ENCODE measurements at places on chromosomes 6 and 20.

GRCh38 chr6:12709116-12709515 is 7.5 kb upstream of the PHACTR1 start:
- no peak for DNase-seq

- no peak for DNase-seq
Measured at GRCh38 chr20:29296256-29297230, 1960.9 kb upstream of the DEFB115 start.

DNA sequence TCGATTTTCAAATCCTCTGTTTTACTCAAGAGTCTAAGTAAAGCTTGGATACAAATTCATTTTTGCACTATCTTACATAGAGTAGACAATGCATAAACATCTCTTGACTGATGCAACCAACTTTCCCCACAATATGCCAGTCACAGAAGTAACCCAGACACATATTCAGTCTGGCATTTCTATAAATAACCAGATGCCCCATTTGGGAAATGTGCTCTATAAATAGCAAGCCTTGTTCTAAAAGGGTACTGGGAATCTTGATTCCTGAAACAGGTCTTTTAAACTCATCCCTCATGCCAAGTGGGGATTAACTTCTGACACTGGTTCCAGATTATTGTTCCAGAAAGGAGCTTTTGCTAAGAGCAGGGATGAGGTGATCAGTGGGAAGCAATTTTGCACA is 411.7 kb downstream of the EPM2A start:
- DNase-seq = no peak

DNA sequence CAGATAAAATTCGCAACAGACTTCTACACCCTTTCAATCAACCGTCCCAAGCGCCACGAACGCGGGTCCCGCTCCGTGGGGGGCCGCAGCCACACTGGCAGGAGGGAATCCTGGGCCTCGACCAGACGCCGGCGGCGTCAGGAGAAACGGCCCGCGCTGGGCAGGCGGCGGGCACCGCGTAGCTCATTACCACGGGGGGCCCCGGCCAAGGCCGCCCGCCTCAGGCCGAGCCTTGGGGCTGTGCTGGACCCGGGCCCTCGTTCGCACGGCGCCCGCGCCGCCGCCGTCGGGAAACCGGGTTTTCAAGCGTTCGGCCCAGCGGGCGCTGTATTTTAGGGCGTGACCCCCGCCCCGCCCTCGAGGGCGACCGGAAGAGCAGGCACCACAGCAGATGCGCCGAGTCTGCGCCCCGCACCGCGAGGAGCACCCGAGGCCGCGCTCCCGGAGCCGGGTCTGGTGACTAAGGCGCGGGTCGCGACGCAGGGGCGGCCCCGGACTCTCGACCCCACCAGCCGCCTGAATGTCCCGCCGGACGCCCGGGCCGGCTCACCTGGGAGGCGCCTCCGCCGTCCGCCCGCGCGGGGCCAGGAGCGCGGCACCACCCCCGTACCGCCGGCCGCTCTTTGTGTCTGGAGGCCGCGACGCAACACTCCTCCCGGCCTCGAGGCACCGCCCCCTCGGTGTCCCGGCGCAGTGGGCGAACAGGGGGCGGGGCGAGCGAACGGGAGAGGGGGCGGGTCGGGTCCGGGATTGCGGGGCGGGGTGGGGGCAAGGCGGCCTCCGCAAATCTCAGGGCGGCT is at the start of gene NINL:
Gene NINL, minus strand, starts transcription at position 627 of the 800 bp plus-strand sequence. CDS start 58,944 bp downstream, outside the sequence.
- DNase-seq = peak; percentile 27

- DNase-seq = no peak
Measured at GRCh38 chr20:47694021-47694818, 91.1 kb downstream of the SULF2 start.

- DNase-seq = no peak
Measured at GRCh38 chr20:46074006-46074405, 15.8 kb downstream of the NCOA5 start.

- no peak for DNase-seq
Measured at GRCh38 chr6:80477591-80477990, 371.1 kb downstream of the BCKDHB start.

GRCh38 chr20:10579942-10580341 is 93.9 kb downstream of the JAG1 start:
- no peak for DNase-seq

- no peak for DNase-seq
Measured at GRCh38 chr6:147858421-147858820, 349.9 kb downstream of the SAMD5 start.

GRCh38 chr20:60589623-60590022 is 631.4 kb downstream of the CDH26 start:
- no peak for DNase-seq

- DNase-seq = no peak
Measured at GRCh38 chr20:11473983-11474382, 443.7 kb upstream of the BTBD3 start.

DNA sequence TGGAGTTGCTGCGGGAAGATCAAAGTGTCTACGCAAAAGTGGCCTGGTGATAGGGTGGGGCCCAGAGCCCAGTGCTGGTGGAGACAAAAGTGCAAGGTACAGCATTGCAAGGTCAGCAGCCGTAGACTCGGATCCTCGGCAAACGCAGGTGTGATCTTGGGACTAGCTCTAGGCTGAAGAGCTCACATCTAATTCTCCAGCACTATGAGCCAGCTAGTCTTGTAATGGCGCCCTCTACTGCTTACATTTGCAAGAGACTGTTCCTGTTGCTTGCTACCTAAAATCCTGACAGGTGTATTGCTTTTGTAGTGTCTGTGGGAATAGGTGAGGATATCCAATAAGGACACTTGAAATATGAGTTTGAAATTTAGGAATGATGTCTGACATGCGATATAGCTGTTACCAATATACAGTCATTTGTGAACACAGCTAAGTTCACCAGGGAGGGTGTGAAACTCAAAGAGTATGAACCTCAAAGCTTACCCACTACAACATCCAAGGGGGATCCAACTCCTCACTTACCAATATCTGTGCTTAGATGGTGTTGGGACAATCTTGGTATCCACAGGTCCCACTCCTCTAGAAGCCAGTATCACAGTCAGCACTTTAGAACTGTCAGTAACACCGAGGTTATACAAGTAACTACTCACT is 58.4 kb downstream of the PDE7B start:
- DNase-seq = peak; percentile 79

- DNase-seq = peak; percentile 88
Measured at GRCh38 chr20:45290677-45291355, 15.8 kb upstream of the RBPJL start.

GRCh38 chr6:159169193-159169555 is at the start of gene FNDC1:
Gene FNDC1, plus strand, starts transcription at chr6:159169400. Its CDS starts 197 bp downstream, at chr6:159169597.
- DNase-seq = peak; percentile 56

- no peak for DNase-seq
Measured at GRCh38 chr20:33910529-33911327, 83.0 kb upstream of the RALY start.

DNA sequence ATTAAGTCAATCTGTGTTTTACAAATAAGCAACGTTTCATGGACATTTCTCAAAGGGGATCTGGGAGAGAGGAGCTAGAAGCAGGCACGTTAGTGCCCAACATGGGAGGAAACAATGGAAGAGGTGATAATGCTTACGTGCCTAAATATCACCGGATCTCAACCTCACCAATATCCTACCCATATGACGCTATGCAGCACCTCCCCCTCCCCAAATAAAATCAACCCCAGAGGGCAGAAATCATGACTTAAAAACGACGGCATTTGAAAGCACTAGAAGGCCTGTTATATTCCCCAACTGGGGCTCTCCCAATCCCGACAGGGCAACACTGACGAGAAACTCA is 425 bp downstream of the HBS1L start:
- DNase-seq = peak; percentile 11

DNA sequence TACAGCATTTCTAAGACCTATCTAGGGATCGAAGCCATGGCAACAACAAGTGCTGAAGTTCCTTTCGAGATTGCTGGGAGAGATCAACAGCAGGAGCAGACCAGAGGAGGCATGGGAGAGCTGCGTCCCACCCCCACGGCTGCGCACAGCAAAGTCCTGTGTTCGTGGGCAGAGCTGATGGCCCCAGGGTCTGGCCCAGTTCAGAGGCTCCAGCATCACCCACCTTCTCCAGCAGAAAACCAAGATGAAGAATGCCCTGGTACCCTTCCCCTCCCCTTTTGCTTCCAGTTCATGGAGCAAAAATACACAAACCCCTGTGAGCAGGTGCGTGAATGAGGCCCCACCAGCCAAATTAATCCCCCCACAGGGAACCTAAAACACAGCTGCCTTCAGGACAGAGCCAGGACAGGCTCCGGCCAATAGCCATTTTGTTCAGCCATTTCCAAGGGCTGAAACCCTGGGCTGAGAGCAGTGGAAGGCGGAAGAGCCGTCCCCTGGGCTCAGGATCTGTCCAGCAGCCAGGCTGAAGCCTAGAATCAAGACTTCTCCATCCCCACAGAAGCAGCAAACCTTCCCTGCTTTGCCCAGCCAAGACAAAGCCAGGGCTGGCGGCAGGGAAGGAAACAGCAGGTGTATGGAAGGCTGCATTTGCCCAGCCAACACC is 102.8 kb downstream of the PREX1 start:
- DNase-seq = no peak

DNA sequence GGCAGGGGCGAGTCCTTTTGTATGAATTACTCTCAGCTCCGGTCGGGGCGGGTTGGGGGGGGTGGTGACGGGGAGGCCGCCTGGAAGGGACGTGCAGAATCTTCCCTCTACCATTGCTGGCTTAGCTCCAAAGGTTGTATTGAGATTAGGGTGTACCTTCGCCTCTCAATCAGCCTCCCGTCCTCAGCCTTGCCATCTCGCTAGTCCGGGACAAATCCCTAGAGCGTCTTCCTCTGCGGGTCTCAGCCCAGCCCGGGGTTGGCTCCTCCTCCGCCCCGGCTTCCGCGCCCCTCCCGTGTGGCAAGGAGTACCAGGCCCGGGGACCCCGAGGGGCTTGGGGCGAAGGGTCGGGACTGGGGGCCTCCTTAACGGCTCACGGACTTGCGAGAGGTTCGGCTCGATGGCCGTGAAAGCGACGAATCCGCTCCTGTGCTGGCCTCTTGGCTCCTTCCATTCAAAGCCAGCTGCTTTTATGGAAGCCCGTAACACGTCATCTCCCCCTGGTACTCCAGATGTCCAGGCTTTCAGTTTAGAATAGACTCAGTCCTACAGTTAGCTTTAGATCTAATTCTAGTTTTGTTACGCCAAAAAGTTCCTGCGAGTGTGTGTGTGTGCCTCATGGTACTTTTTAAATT is 636 bp upstream of the EEF1A1 start:
- DNase-seq = no peak

GRCh38 chr20:51237791-51238190 is 214.9 kb upstream of the KCNG1 start:
- no peak for DNase-seq

DNA sequence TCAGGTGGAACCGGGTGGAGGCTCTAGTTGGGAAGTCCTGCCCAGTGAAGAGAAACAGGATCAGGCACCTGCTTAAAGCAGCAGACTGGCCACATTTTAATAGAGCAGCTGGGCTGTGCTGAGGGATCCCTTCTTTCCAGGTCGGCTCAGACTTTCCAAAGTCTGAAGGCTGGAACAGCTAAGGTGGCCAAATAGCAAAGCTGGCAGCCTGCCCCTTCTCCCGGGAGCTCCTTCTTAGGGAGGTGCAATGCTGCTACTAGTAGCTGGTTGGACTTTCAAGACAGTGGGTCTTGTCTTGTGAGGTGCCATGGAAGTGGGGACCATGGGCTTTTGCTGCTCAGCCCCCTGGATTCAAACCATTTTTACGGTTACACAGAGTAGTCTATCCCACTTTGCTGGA is 30.7 kb upstream of the CST5 start:
- DNase-seq = no peak

- peak; percentile 64 for DNase-seq
Measured at GRCh38 chr20:10171864-10172751, 46.5 kb upstream of the SNAP25 start.

DNA sequence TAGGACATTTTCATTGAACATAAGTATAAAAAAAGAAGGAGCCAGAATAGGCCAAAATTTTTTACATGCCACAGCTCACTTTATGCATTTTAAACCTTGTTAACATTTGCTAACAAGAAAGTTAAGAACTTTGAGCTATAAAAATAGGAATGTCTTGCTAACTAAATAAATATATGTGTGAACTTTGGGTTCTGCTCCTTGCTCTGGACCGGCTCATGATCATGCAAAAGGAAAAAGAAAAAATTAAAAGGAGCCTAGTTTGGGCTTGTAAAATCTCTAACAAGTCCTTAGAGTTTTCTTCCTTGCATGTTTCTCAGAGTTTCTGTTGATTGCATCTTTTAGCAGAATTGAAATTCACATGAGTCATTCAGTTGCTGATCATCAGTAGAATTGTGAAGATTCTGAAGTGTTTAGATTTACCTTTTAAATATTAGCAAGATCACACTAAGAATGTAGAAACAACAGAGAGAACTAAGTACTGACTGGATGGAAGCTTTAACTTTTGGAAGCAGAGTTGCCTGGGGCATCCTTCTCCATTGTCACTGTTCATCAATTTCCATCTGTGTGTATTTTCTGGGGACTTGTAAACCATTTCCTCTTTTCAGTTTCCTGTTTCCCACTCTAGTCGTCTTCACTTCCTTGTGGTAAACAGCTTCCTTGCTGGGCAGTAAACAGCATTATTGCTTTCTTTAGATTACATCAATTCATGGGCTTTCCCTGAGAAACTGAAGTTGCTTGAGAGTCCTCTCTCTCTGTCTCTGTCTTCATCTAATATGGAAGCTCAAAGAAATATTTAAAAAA is 458.4 kb upstream of the BTBD3 start:
- DNase-seq = peak; percentile 59

GRCh38 chr6:98644063-98644462 is 190.3 kb upstream of the POU3F2 start:
- DNase-seq = no peak

- DNase-seq = no peak
Measured at GRCh38 chr6:139868576-139868975, 494.1 kb upstream of the CITED2 start.

DNA sequence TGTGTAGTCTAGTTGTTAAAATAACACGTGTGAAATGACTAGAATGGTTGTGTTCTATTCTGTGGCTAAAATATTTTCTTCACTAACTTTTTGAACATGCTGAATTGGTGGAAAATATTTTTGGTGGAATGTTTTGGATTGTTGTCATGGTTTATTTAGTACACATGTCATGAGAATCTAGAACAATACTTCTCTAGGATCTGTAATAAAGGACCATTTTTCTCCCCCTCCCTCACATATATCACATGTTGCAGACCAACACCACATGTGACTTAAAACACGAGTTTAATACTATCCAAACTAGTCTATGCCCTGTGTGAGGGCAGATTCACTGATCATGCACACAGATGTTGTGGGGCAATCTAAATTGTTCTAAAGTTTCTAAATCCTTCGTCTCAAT is 29.2 kb downstream of the FIG4 start:
- DNase-seq = no peak

- DNase-seq = peak; percentile 96
Measured at GRCh38 chr6:137873273-137873762, 6.3 kb downstream of the TNFAIP3 start.

Data from suppressor macrophage (primary cell).